ENCODE measurements at places on chromosomes 1 and 21.

- DNase-seq, result peak; percentile 28
These were observed 2.4 kb downstream of the GRIK3 start for GRCh38 chr1:37031871-37032270.

DNA sequence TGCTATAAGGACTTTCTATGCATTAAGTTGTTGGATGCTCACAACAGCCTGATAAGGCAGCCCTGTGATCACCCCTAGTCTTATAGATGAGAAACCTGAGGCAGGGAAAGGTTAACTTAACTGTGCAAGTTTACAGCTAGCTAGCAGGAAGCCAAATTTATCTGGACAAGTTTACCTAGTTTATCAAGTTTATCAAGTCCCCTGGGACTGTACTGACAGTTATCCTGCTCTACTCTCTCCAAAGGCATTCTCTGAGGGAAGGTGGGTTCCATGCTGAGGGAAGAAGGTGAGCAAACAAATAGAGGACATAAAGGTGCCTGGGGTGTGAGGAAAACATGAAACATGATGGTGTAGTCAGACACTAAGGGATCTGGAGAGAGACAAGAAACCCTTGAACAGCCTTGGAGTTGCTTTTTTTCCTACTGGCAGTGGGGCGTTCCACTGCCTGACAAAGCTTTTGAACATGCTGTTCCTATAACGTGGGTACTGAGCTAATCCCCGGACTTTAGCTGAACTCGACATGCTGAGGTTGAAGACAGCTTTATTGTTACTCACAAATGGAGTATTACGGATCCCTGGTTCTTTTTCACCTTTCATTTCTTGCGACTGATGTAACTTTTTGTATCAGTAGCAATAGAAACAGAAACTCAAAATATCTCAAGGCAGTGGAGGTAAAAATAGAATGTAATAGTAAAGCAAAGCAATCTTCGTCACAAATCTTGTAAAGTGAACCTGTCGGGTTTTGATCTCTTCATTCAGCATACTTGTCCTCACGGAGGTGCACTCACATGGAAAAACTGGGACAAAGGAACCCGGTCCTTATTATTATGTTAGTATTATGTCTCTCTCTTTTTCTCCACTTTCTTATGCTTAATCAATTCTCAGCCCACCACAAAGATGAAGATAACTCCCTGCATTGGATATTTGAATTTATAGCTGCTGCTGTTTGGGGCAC lies 42.4 kb upstream of the ESRRG start:
- DNase-seq, result no peak

GRCh38 chr1:30908316-30908695 lies 252 bp downstream of the SDC3 start:
- no peak for DNase-seq

DNA sequence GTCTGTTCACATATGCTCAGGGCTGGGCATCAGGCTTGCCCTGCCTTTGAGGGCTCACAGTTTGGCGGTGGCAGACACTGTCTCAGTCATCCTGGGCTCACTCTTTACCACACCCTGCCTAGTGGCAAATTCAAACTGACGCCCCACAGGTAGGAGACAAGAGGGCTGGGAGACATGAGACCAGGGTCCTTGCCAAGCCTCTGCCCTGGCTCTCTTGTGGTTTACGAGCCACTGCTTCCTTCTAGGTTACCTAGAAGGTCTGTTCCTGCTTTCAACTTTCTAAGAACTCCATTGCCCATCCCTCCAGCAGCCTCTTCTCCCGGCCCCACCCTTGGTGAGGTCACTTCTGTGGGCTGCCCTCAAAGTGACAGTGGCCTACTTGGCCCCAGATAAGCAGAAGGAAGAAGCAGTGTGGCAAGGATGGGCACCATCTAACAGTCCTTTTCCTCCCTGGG lies 10.5 kb downstream of the KIF21B start:
- no peak for DNase-seq

DNA sequence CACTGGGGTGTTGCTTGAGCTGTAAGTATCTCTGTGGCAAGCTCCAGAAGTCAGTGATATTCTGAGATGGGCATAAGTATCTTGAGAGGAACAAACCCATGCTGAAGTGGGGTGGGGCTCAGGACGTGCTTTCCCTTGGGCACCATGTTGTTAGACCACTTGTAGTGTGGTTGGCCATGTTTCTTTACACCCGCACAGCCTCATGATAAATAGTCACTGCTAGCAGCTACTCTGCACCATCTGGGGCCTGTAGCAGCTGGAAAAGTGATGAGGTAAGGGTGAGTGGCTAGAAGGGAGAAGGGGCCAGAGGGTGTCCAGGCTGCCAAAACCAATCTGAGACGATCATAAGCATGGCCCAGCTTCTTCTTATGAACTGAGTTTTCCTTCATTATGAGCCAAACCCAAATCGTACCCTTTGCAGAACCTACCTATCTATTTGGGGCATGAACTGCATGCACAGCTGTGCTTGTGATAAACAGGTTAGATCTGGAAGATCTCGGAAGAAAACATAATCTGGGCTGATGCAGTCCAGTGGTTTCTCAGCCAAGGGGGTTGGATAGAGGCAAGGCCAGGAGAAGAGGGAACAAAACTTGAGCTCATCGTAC lies 91.9 kb upstream of the IRF2BP2 start:
- DNase-seq, result peak; percentile 47

DNA sequence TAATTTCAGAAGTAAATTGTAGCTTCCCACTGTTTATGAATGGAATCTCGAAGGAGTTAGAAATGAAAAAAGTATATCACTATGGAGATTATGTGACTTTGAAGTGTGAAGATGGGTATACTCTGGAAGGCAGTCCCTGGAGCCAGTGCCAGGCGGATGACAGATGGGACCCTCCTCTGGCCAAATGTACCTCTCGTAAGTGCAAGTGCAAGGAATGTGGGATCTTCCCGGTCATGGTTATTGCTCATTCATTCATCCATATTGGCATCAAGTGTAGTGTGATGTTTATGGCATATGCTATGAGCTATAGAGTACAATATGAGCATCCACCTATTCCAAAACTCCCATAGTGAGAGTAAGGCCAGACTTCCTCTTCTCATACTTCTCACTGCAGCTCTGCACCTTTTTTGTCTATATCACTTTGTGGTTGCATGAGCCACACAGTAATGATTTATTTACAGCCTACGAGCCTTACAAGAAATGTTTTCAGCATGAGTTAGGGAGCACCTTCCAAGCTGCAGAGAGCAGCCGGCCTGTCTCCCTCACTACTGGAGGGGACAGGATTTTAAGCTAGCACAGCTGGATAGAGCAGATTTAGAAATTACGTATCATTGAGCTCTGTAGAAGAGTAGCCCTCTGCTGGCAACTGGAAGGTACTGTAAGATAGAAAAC lies 24.9 kb upstream of the CR1L start:
- peak; percentile 80 for DNase-seq

DNA sequence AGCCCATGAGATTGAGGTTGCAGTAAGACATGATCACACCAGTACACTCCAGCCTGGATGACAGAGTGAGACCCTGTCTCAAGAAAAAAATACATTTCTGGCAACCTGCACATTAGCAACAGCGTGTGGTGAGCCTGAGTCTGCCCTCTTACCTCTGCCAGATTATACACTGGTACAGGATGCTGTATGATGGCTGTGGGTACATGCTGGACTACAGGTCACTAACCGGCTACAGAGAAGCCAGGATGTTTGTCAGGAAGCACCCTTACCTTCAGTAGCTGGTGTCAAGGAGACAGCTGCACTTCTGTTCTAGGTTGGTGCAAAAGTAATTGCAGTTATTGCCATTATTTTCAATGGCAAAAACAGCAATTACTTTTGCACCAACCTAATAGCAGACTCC lies 575.7 kb downstream of the NPHP4 start:
- no peak for DNase-seq

DNA sequence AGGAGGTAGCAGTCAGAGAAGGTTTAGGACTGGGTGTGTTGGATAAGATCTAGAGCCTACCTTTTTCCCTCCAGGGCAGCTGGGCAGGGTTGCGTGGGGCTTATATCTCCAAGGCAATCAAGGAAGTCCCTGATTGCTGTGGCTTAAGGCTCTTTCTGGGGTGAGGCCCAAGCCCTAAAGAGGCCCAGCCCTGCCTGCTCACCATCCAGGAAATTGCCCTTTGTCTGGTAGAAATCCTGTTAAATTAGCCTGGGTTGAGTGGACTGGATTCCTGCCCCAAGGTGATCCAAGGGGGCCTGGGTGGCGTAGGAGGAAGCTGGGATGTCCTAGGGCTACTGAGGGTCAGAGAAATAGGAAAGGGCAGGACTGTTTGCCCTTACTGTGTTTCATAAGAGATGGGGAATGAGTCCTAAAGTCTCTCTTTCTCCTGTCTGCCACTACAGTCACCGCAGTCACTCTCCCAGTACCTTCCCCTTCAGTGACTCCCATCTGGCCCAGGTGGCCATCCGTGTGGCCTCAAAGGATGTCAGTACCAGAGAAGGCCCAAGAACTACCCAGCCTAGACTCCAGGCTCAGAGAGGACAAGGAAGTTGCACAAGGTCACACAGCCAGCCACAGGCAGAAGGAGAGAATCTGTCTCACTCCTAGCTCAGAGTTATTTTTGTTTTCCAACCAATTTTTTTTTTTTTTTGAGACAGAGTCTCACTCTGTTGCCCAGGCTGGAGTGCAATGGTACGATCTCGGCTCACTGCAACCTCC lies 25.8 kb downstream of the MFSD2A start:
- no peak for DNase-seq

- peak; percentile 17 for DNase-seq
These were observed 40.5 kb upstream of the TARBP1 start for GRCh38 chr1:234519506-234519905.

DNA sequence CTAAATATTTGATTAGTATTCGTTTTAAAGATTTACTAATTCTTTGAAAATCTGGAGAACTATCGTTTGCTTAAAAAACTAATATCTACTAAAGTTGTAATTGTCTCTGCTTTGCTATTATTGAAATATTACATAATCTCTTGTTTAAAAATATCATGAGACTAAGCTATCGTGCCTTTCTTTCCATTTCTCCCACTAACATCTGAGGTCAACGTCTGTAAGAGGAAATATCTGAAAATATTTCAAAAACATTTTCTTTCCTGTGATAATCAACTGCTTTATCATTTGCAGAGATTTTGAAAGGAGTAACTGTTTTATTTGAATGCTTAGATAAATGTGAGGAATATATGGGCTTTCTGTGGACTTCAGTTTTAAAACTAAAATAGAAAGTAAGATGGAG lies 694.1 kb downstream of the USP25 start:
- DNase-seq, result no peak

DNA sequence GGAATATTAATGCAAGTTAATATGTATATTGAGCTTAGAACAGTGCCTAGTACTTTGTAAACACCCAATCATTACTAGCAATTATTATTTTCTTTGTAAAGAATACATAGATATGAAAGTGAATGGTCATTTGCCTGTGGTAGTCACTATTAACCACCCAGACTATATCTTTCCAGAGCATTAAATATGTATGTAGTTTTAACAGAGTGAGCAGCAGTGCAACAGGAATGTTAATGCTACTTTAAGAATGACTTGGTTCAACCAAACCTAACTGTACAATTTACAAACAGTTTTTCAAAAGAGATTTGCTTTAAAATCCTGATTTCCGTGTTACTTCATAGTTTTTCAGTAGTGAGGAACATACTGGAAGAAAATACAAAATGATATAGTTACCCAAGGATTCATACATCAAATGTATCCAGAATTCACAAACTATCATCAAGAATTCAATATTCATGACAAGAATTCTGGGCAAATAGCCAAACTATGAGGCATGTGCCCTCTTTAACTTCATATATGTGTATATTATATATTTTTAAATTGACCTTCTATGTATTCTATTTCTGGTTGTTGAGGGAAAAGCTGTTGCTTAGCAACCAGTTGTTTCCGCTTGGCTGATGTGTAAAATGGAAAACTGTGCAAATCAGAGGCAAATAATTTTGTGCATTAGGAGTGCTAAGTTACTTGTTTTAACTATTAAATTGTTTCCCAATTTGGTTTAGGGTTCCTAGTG lies 34.9 kb upstream of the IVNS1ABP start:
- DNase-seq, result no peak

Measured in NCI-H524 (cell line).